ENCODE measurements at places on chromosomes 7 and 10. TPM values are rescaled to one million over a fixed set of nuclear protein-coding genes. Genes with fewer than 3 reads are reported as not detected.

DNA sequence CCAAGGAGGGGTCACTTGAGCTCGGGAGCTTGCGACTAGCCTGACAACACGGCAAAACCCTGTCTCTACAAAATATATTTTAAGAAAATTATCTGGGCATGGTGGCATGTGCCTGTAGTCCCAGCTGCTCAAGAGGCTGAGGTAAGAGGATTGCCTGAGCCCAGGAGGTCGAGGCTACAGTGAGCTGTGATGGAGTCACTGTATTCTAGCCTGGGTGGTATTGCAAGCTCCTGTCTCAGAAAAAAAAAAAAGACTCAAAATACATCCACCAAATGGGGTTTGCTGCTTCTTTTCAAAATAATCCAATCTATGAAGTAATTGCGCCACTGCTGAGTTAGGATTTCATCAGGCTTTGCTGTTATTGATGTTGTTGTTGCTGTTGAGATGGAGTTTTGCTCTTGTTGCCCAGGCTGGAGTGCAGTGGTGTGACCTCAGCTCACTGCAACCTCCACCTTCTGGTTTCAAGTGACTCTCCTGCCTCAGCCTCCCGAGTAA is 11.1 kb upstream of the VIM start:
- DNase-seq: no peak
- H3K36me3 ChIP-seq: no peaks in the 10 kb centered on the region
- no peaks in the 10 kb centered on the region for H3K27me3 ChIP-seq
- H3K4me3 ChIP-seq: no peak overlapping the region
- H3K4me1 ChIP-seq: peaks cover 4% of the 10 kb centered on the region
- peak overlapping the region; percentile 100 for H3K27ac ChIP-seq

- no peaks in the 10 kb centered on the region for H3K36me3 ChIP-seq
- no peak overlapping the region for H3K27ac ChIP-seq
- peak; percentile 78 for DNase-seq
- no peaks in the 10 kb centered on the region for H3K4me1 ChIP-seq
- H3K4me3 ChIP-seq: no peak overlapping the region
Measured at GRCh38 chr10:112852306-112852705, 97.7 kb upstream of the TCF7L2 start.

GRCh38 chr10:103184615-103185014 is 8.5 kb downstream of the NT5C2 start:
- peak overlapping the region; percentile 64 for H3K27ac ChIP-seq
- H3K4me3 ChIP-seq: peak overlapping the region; percentile 31
- H3K4me1 ChIP-seq: peaks cover 4% of the 10 kb centered on the region
- H3K36me3 ChIP-seq: peaks cover 2% of the 10 kb centered on the region
- no peak for DNase-seq

DNA sequence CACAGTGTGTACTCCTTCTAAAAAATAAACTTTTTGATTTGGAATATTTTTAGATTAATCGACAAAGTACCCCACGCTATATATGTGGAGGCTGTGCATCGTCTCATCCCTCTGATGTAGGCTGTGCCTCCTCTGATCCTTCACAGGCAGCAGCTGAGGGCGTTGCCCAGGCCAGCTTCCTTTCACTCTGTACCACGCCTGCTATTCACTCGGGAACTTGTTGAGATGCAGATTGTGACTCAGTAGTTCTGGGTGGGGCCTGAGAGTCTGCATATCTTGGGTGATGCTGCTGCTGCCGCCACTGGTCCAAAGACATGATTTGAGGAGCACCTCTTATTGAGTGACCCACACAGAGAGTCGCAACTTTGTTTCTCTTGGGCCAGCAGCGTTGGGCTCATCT is 7.9 kb upstream of the C10orf120 start:
- no peak overlapping the region for H3K27ac ChIP-seq
- no peaks in the 10 kb centered on the region for H3K4me1 ChIP-seq
- H3K36me3 ChIP-seq: no peaks in the 10 kb centered on the region

DNA sequence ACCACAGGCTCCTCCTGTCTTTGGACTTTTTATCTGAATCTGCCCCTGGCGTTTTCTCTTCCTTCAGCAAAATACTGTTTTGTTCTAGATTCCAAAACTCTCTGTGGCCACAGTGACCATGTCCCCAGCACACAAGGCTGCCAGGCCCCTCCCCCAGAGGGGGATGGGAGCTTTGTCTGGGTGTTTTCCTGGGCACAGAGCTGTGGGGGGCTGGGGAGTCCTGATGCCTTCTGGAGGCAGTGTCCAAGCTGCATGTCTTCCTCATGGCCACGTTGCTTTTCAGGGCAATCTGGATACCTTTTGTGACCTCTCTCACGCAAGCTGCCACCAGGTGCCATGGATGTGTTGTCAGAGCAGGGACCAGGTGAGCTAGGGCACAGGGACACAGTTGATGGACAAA is 26.2 kb downstream of the ANTXRL start:
- H3K36me3 ChIP-seq: no peaks in the 10 kb centered on the region
- no peak overlapping the region for H3K4me3 ChIP-seq
- no peaks in the 10 kb centered on the region for H3K27me3 ChIP-seq
- H3K27ac ChIP-seq: no peak overlapping the region
- no peaks in the 10 kb centered on the region for H3K4me1 ChIP-seq
- DNase-seq: peak; percentile 51

DNA sequence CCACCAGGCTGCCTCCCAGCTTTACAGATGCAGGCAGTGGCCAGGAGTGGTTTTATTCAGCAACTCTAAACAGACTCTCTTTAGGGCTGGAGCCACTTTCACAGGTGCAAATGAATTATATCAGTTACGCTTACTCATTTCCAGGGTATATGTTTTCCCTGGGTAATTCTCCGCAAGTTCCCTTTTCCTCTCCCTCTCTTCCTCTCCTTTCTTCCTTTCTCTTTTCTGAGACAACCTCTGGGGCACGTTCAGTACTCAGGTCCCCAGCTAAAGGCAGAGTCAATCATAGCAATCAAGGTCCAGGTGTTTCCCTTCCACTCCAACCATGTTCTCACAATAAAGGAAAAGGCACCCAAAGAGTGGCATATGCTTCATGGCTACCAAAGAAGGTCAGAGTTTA is 41.3 kb downstream of the PDLIM1 start:
- H3K27ac ChIP-seq: peak overlapping the region; percentile 33
- no peak for DNase-seq
- peaks cover 2% of the 10 kb centered on the region for H3K36me3 ChIP-seq
- no peaks in the 10 kb centered on the region for H3K27me3 ChIP-seq
- H3K4me1 ChIP-seq: peaks cover 3% of the 10 kb centered on the region

DNA sequence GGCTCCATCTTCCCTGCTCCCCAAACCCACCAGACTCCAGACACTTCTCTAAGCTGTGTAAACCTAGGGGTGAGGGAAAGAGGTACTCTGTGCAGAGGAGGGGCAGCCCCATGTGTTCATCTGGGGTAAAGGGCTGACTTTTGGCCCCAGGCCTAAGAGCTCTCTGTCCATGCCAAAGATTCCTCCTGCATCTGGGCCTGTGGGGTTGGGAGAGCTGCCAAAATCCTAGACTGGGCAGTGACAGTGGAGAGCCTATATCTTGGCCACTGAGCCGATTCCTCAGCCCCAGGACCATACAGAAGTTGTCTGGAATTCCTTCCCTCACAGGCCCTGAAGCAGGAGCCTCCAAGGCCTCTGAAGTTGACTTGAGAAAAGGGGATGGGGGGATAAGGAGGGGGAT is 25.3 kb upstream of the LEP start:
- no peak overlapping the region for H3K4me3 ChIP-seq
- no peaks in the 10 kb centered on the region for H3K36me3 ChIP-seq
- H3K27ac ChIP-seq: no peak overlapping the region
- DNase-seq: no peak

CDC14C gene
- total RNA-seq: not detected

HSPA14 gene
- 11.5 TPM for total RNA-seq

FAM185A gene
- 12.6 TPM for total RNA-seq

AKR1C4 gene
- total RNA-seq: not detected
